Hepatic stellate cell (primary cell): ENCODE measurements at places on chromosomes 12 and 14.

GRCh38 chr12:120037851-120038250 lies 48.8 kb downstream of the BICDL1 start:
- DNase-seq = no peak

GRCh38 chr12:71980538-71980937 lies 41.9 kb downstream of the TPH2 start:
- no peak for DNase-seq

GRCh38 chr14:64467101-64467500 lies 1.8 kb downstream of the AKAP5 start:
- DNase-seq = no peak

DNA sequence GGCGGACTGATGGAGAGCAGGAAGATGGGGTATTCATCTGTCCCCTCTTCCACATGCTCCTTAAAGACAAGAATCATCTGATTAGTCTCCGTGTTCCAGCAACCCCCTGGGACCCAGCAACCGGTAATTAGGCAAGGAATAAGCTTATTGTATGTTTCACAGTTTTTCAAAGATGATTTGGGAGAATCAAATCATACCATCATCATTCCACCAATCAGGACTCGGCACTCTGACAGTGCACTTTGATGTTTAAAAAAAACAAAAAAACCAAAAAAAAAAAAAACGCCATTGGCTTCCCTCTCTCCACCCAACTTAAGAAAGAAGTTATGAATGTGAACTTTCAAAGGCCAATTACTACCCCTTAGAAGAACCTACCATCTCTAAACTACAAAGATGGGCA lies 1.3 kb upstream of the DYNC1H1 start:
- DNase-seq = no peak

DNA sequence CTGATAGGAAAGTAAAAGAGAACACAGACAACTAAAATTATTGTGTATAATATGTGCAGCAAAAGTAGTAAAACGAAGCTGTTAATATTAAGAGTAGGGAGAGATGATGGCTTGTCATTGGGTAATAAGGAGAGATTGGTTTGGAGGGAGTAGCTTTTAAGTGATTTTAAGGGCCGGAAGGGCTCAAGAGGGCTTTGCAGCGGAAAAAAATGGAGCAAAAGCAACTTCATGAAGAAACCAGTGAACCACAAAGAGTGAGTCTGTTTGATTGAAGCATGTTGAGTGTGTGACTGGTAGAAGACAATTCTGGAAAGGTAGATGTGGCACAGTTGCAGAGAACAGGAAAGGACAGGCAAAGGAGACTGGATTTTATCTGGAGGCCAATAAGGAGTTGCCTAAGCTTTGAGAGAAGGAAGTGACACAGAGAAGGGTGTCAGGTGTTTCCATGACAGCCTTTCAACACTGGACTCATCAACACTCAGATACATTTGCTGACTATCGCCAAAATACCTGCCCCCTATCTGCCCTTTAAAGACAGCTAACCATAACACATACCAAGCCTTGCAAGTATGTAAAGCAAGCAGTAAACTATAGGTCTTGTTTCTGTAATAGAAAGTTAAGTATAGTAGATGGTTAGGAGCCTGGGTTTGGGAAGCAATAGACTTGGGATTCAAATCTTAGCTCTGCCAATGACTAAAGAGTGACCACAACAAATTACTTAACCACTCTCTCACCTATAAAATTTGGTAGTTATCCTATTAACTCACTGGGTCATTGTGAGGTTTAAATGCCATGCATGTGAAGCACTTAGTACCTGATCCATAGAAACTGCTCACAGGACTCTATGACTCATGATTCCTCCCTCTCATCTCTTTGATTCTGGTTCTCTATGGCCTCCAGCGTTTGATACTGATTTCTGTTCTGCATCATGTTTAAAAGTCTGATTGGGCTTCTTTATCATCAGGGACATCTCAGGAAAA lies 117.3 kb upstream of the LMNTD1 start:
- no peak for DNase-seq

GRCh38 chr12:105330283-105330930 lies at the start of gene C12orf75:
C12orf75 (plus strand) TSS chr12:105330691; CDS start chr12:105330892, 201 bp downstream.
- DNase-seq = peak; percentile 94

DNA sequence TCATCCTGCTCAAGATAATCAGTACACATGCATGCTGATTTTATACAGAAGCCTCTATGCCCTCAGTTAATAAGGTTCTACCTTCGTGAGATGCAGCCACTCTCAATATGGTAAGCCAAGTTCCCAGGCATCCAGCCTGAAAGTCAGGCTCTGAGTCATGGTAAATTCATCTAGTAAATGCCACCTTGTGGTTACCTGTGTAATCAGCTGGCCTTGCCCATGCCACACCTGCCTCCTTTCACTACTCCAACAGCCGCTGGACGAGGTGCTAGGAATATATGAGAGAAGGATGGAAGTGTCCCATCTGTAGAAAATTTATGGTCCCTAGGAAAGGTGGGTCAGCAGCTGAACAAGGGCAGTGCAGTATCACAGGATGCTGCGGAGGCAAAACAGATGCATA lies 207.3 kb downstream of the SSPN start:
- no peak for DNase-seq

GRCh38 chr14:68397371-68397811 lies 395.5 kb downstream of the ZFP36L1 start:
- no peak for DNase-seq

- no peak for DNase-seq
Measured at GRCh38 chr14:61582815-61583214, 112.5 kb upstream of the HIF1A start.

DNA sequence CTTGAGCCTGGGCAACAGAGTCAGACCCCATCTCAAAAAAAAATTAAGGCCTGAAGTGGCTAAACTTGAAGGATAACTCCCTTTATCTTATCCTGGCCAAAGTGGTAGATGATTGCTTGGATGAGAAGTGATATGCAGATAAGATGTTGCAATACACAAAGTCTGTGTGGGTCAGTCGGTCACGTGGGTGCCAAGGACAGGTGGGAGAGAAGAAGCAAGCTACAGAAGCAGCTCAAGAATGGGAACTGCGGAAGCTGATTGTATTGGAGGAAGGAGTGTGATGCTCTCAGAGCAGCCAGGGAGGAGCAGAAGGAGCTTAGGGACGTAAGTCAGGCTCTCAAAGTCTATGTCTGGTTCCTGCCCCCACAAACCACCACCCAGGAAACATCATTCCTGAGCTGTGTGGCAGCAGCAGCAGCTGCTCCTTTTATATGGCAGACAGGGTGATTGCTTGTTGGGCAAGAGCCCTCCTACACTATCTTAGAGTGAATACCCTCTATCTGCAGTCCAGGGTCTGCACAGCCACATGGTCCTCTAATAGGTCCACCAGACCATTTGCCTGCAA lies 54.5 kb downstream of the ATP2A2 start:
- no peak for DNase-seq

DNA sequence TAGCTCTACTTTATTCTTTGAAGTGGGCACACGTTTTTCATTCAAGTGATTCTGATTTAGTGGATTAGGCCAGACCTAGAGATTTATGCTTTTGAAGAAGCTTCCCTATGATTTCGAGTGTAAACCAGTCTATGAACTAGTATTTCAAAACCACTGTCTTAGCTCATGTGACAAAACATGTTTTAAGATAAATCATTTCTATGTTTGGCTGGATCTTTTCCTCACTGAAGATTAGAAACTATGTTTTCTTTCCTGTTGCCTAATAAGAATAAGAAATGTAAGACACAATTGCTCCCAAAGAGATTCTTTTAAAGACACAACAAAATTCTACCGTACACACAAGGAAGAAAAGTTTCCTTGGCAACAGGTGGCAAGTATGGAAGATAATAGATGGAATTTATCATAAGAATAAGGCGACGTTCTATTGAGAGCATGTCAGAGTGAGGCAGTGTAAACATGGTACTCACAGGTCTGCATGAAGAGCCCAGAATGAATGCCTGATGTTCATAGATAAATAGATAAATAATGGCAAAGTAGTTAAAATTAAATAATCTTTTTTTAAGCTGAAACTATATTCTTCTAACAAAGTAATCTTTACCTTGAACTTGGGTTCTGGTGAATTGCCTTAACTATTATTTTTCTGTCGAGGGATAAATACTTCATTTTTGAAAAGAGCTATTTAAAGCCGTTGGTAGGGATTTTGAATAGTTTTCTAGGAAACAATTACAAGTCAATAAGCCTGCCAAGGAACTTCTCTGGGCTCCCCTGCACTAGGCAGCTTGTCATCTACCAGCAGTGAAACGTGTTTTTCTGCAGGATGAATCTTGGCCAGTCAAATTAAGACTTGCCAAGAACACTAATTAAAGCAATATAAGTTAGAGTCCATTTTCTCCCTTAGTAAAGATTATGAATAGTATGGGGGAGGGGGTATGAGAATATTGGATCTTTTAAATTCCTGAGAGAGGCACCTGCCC lies 34.1 kb upstream of the C12orf75 start:
- DNase-seq = no peak
